ENCODE measurements at places on chromosomes 5 and 9.

DNA sequence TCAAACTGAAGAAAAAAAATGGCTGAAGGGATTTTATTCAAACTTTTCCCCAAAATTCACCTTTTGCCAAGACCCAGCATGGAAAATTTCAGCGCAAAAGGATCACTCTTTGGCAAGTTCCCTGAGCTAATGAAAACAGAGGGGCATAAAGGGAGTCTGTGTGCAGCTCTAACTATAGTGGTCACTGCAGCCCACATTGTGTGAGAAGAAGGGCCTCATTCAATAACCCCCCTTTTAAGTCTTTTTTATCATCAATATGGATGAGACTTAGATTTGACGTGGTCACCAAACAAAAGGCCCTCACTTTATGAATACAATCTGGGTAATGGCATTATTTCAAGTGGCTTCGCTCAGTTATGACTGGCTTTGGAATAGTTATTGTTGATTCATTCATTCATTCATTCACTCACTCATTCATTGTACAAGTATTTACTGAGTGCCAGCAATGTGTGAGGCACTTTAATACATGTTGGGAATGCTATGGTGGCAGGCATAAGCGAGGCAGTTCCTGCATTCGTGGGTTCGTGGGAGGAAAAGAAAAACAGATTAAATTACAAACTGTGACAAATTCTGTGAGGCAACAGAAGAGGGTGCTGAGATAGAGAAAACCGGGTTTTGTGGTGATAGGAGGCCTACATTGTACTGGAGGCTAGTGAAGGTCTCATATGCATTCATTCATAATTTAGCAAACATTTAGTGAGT, 145.7 kb upstream of the KLF4 start:
- DNase-seq: peak; percentile 9

- peak; percentile 77 for DNase-seq
Observed at GRCh38 chr9:88781628-88782391, 209.5 kb upstream of the S1PR3 start.

DNA sequence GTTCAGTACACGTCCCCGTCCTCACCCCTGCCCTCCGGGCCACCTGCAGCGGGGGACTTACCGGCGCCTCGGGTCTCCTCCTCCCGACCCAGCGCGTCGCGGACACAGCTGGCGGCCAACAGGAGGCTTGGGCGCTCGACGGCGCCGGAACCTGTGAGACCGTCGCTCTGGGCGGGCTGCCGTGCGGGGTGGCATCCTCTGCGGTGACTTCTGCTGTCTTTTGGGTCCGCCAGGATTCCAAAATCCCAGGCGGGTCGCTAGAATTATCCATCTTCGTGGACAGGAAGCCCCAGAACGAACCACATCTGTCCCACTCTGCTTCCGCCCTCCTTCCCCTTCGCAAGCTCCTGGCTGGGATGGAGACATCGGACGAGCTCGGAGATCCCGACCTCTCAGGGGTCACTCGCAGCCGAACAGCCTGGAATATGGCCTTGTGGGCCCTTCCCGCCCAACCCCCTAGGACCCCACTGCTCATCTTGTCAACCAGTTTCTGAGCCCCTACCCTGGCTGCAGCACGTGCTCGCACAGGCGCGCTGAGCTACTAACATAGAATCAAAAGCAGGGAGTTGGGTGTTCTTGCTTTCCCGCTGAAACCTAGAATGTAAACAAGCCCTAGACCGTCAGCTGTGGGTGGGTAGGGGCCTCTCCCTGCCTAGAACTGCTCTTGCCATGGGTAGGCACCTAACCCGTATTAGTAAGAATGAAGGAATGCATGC, 947 bp upstream of the MARCHF3 start:
- DNase-seq: no peak

DNA sequence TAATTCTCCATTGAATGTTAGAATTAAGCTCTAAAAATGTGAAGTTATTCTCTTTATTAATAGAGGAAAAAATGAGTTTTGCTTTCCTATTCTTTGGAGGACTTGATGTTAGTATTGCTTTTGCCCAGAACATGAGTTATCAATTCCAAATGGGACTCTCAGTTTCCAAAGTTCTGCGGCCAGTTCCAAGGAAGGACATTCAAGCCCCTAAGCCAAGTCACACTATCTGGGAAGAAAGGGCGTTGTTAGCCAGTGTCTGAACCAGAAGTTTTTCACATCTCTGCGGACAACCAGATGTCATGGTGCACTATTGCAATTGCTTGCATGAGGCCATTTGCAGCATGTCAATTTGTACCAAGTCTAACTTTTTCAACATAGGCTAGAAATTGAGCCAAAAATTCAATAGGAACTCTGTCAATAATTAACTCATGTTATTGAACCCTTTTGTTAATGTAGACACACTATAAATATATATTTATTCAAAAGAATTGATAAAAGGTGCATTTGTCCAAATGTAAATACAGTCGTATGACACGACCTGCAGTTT, 183.3 kb upstream of the PIK3R1 start:
- no peak for DNase-seq

DNA sequence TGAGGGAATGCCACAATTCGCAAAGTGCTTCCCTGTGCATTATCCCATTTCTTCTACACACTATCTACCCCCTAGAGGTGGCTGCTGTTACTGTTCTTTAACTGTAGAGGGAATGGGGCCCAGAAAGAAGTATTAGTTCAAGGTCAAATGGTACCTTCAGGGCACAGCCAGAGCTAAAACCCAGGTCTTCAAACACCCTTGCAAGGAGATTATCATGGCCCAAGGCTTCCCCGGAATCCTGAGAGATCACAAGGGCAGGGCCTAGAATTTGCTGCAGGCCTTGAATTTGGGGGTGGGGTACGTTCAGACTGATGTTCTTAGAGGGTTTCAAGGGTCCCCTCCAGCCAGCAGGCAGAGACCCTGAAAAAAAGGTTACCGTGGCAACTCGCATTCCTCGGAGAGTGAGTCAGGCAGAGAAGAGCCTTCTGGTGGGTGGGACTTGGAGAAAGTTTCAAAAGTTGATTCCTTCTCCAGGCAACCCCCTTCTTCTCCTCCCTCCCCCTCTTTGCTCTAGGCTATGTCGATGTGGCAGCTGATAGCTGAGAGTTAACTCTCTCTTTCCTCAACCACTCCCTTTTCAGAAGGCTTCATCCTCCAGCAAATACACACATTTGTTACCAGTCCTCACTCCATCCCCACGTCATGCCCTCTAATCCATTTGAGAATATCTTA, 1.9 kb downstream of the SPARC start:
- peak; percentile 98 for DNase-seq

DNA sequence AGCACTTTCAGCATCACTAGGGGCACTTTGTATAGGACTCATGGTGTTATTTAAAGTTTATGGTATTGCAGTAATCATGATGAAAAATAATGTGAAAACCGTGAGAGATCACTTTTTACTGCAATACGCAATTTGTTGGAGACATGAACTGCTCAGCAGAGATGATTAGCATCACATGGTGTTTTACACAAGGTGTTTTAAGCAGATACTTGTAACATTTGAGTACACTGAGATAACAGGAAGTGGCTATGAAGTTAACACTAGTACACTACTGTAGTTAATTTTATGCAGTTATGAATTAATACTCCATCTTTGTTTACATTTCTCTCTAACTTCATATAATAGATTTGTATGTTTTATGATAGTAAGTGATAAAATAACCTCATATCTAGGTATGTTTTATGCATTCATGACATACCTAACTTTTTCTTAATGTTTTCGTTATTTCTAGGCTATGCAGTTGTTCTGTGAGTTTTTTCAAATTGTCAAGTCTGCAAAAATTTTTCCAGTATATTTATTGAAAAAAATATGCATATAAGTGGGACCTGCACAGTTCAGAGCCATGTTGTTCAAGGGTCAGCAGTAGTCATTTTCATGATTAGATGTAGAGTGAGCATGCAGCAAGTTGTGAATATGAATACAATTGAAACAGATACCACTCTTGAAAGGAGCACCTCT, 13.0 kb downstream of the SUB1 start:
- no peak for DNase-seq

GRCh38 chr9:95204310-95204709, 113.2 kb downstream of the FANCC start:
- DNase-seq: no peak

All from fibroblast of lung (primary cell).